Epithelial cell of alveolus of lung (primary cell): ENCODE measurements at places on chromosomes 12 and 14. TPM values are rescaled to one million over a fixed set of nuclear protein-coding genes. Genes with fewer than 3 reads are reported as not detected.

Gene DNAJC22
- 9.7 and 21.5 TPM in 2 replicates for total RNA-seq

Gene DYNC1H1
- total RNA-seq, result 267 and 385 TPM in 2 replicates

Gene MOAP1
- total RNA-seq, result 7.6 and 19.7 TPM in 2 replicates

Gene LTBR
- total RNA-seq, result 131 and 197 TPM in 2 replicates

Gene RCOR1
- 11.6 and 13.1 TPM in 2 replicates for total RNA-seq

Gene KRT83
- not detected in 2 replicates for total RNA-seq

Gene ACRBP
- total RNA-seq, result 0.13 and 0.72 TPM in 2 replicates

Gene RACGAP1
- total RNA-seq, result 24.2 and 43.2 TPM in 2 replicates

Gene HOXC12
- not detected in 2 replicates for total RNA-seq

Gene TEX22
- total RNA-seq, result 0.13 and 1.4 TPM in 2 replicates

Gene KRT79
- not detected in 2 replicates for total RNA-seq

Gene TIGAR
- total RNA-seq, result 6.5 and 13.2 TPM in 2 replicates

Gene TCL1B
- not detected in 2 replicates for total RNA-seq

Gene SLC5A8
- total RNA-seq, result not detected in 2 replicates

Gene SYT1
- 4.5 and 12.0 TPM in 2 replicates for total RNA-seq

Gene SYCP3
- not detected in 2 replicates for total RNA-seq

Gene IFI27
- total RNA-seq, result 37.6 TPM in 1 of 2 replicates, not detected in the other

Gene TRHDE
- 16.8 and 20.8 TPM in 2 replicates for total RNA-seq

Gene RIPK3
- 0.65 TPM in 1 of 2 replicates, not detected in the other for total RNA-seq

Gene TMEM253
- not detected in 2 replicates for total RNA-seq

Gene OR4E2
- not detected in 2 replicates for total RNA-seq

Gene SLC25A47
- 0.48 TPM in 1 of 2 replicates, not detected in the other for total RNA-seq

Gene ANO4
- 4.0 and 5.8 TPM in 2 replicates for total RNA-seq

Gene AGAP2
- total RNA-seq, result 0.26 and 0.48 TPM in 2 replicates

Gene RPS6KL1
- total RNA-seq, result 2.1 TPM in 1 of 2 replicates, not detected in the other

Gene SLC39A5
- total RNA-seq, result not detected in 2 replicates

Gene KRT84
- not detected in 2 replicates for total RNA-seq

Gene FAM222A
- 0.91 TPM in 1 of 2 replicates, not detected in the other for total RNA-seq
